ENCODE measurements at places on chromosomes 6 and 20.
A peak's percentile ranks its signal among the peaks of the same experiment; 100 is the strongest.

GRCh38 chr20:13401596-13401995 is 180.5 kb downstream of the ISM1 start:
- peak; percentile 11 for DNase-seq

GRCh38 chr6:135114355-135115145 is 59.9 kb upstream of the HBS1L start:
- DNase-seq: no peak

GRCh38 chr20:48380661-48381060 is 447.1 kb downstream of the PREX1 start:
- DNase-seq: no peak

- DNase-seq: no peak
These were observed 998.0 kb upstream of the GJE1 start for GRCh38 chr6:141134723-141135122.

GRCh38 chr6:41171908-41172307 is 9.0 kb upstream of the TREM2 start:
- no peak for DNase-seq

DNA sequence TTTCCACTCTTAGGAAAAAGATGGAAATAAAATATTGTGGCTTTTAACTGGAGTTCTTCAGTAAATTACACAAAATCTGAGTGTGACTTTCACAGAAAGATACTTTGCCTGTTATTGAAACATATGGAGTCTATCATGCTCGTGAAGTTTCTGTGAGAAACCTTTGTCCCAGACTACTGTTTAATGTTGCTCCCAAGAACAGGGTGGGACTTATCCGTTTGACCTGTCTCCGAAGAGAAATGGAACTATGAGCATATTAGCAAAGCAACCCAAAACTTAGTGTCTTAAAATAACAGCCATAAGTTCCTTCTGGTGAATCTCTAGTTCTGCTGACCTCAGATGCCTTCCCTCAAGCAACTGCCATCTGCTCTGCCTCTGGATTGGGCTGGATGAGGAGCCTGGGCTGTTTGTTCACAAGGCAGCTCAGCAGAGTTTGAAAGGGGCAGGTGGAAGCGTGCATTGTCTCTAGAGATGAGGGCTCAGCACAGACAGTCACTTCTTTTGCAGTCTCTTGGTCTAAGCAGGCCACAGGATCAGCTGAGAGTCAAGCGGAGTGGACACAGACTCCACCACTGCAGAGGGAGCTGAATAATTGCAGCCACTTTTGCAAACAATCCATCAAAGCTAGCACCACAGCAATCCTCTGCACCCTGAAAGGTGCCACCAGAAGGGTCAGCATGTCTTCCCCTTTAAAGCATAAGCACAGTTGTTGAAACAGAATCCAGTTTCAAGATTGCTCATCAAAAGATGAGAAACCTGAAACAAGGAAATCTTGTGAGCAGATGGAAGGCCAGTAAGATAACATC is 52.8 kb downstream of the MYB start:
- DNase-seq: no peak

DNA sequence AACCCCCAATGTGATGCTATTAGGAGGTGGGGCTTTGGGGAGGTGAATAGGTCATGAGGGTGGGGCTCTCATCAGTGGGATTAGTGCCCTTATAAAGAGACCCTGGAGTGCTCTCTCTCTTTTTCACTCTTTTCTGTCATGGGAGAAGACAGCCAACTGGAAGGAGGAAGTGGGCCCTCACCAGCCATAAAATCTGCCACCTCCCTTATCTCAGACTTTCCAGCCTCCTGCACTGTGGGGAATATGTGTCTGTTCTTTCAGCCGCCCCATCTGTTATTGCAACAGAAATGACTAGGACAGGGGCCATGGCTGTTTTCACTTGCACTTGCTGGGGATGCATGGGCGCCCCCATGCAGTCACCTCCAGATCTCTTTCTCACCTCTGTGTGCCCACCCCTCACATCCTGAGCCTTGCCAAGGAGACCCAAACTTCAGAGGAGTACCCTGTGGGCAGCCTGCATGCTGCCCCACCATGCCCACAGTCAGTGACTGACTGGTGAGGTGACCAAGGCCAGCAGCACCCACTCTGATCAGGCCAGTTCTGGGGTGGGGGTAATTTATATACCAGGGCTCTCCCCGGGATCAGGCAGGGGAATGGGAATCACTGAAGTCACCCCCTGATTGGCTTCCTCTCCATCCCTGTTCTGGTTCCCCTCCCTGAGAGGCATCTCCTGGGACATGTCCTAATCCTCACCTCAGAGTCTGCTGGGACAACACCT is 118.4 kb downstream of the ANKRD60 start:
- DNase-seq: no peak

DNA sequence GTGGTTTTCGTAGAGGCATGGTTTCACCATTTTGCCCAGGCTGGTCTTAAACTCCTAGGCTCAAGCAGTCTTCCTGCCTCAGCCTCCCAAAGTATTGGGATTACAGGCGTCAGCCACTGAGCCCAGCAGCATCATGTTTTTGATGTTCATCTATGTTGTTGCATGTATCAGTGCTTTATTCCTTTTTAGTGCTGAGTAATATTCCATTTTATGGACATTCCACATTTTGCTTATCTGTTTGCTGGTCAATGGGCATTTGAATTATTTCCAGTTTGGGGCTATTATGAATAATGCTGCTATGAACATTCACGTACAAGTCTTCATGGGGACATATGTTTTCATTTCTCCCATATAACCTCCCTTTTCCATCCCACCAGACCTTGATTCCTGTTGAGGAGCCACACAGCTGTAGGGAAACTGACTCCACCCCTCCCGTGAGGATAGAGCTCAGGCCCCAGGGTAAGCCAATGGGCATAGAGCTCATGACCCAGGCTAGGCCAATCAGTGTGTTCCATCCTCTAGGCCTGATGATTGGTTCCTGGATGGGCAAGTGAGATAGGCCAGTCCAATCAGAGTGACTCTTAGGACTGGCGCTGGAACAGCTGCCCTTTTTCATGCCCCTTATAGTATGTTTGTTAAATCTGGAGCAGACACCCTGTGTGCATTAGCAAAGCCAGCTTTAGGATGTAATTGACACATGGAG is 49.5 kb downstream of the DLGAP4 start:
- DNase-seq: no peak

GRCh38 chr6:4666886-4667513 is 109.2 kb upstream of the CDYL start:
- no peak for DNase-seq

GRCh38 chr6:151143806-151144205 is 96.0 kb upstream of the AKAP12 start:
- no peak for DNase-seq

- DNase-seq: no peak
These were observed 96.1 kb downstream of the BMP7 start for GRCh38 chr20:57170343-57170742.

DNA sequence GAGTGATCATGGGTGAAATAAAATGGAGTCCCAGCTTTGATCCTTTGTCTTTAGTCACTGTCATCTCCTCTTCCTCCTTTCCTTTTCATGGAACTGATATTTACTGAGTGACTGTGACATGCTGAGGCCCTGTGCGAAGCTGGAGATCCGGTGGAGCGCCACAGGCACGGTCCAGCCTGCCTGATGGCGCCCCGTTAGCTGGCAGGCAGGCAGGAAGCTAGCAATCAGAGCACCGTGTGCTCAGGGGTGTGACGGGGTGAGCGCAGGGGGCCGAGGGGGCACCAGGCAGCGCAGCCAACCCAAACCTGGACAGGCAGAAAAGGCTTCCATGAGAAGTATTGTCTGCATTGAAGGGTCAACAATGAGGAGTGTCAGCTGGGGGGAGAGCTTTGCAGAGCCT is 100.2 kb upstream of the AKAP12 start:
- DNase-seq: no peak

DNA sequence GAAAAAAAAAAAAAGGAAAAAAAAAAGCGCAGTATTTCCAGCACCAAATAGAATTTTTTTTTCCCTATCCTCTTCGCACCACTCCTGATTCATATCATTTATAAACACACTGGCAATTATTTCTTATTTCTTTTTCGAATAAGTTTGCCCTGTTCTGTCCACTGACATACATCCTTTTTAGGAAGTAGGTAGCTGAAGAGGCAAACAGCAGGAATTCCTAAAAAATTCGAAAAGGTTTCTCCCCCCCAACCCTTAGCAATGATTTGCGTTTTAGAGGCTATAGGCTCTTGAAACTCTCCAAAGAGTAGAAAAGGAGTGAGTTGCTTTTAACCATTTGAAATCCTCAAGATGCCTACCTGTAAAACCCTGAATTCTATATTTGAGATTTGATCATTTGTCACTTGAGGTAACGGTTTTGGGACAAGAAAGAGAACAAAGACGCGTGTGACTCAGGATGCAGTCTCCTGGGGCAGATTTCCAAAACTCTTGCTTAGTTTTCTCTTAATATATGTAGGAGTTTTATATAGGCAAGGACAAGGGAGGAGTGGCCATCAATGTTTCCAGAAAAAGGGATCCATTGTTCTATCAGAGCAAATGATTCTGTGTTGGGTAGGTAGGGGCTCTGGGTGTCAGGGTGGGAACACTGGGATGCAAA is 531 bp upstream of the CCN2 start:
- no peak for DNase-seq

- DNase-seq: no peak
These were observed 6.5 kb downstream of the PEDS1 start for GRCh38 chr20:50146732-50147662.

DNA sequence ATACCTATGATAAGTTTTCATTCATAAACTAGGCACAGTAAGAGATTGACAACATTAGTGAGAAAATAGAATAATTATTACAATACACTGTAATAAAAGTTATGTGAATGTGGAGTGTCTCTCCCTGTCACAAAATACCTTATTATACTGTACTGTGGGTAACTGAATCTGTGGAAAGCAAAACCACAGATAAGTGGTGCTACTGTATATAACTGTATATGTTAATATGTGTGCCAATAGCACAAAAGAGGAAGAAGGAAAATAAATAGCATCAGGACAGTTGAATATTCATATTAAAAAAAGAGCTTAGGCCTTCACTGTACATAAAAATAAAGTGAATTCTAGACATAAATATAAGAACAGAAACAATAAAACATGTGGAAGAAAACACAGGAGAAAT is 243.5 kb downstream of the CDKAL1 start:
- DNase-seq: no peak

DNA sequence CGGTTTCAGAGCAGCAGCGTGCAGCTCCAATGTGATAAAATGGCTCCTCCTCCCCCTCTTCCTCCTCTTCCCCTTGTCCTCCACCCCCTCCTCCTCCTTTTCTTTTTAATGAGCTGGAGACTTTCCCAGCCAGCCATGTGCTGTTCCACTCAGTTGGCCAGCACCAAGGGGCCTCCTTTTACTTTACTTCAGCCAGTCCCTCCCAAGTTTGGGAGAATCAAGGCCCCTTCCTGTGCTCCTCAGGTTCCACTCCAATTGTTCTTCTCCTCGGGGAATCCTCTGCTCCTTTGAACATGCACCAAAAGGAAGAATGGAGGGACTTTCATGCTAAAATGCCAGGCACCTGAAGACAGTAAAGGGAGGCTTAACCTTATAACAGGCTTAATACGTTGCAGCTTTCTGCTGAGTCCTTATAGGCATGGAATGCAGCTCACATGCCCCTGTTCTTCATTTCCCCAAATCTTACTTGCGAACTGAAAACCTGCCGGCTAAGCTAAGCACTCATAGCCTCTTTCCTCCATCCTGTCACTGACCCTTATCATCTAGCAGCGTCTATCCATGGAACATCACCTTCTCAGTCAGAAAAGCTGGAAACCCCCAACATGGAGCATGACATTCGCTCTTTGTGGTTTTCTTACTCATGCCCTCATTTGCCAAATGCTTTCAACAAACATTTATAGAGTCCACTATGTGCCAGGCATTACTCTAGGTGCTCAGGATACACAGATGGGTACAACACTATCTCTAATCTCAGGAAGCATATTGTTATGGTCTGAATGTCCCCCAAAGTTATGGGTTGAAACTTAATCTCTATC is 170.6 kb downstream of the PHACTR1 start:
- no peak for DNase-seq

- DNase-seq: no peak
These were observed 879 bp downstream of the MEP1A start for GRCh38 chr6:46794068-46794467.

DNA sequence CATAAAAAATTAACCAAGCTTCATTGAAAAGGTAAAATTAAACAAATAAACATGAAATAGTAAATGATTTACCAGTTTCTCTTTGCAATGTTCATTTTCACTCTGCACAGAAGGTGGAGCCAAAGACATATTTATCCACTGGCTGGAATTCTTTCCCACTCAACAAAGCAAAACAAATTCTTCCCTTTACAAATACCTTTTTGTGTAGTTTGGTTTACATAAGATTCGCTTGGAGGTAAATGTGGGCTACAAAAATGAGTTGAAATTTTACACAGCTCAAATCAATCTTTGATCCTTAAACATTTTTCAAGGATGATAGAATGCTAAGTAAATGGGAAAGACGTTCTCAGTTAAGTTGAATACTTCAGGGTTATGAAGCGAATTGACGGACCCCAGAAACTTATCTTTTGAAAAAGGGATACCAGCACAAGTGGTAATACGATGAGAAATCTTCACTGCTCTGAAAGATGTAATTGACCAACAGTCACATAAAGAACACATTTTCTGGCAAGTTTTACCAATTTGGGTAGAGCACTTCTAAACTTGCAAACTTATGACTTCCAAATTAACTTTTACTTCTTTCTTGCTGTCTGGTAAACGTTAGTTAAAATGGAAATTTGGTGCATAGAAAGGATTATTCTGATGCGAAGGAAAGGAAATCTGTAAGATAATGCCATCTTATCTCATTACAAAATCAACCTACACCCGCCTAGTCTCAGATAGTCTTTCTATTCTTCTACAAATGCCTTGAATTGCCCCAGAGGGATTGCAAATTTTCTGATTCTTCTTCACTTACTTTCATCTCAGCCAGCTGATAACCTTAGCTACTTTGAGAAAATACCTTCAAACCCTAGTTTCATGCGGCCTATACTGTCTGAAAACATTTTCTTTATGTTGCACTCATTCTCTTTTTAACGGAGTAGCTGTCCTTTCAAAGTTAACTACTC is 4.7 kb upstream of the GJA1 start:
- DNase-seq: peak; percentile 49

GRCh38 chr6:51768087-51768486 is 319.3 kb downstream of the PKHD1 start:
- no peak for DNase-seq

DNA sequence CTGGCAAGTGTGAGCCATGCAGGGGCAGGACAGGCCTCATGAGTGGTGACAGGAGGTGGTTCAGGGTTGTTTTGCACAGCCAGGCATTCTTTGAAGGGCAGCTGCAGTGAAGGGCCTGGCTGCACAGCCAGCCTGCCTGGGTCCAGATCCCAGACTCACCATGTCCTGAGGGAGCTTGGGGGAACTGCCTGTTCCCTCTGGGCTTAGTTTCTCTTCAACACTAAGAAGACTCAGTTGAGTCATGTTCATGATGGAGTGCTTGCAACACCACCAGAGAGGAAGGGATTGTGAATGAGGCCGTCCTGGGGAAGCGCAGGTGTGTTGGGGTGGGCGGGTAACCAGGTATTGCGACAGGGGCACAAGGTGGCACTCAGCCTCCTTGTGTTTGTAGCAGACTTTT is 102.4 kb downstream of the CDH26 start:
- DNase-seq: no peak

DNA sequence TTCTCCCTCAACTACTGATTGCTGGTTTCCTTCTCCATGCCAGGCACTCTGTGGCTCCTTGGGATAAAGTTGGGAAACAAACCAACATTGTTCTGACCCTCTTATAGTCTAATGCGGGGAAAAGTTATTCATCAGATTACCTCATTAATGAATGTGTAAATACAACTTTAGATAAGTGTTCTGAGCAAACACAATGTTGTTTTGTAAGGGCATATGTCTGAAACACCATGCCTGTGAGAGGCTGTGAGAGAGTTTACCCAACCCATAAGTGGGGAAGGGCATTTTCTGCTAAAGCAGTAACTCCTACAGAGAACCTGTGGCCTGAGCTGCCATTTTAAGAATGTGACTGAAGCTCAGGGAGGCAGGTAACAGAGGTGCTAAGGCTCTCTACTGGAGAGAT is 283.5 kb downstream of the KHDC1L start:
- no peak for DNase-seq
